ENCODE measurements at places on chromosomes 2 and 18.

- no peak for DNase-seq
Measured at GRCh38 chr18:22283116-22283395, 113.7 kb downstream of the GATA6 start.

GRCh38 chr2:169523681-169524080 lies 14.2 kb downstream of the KLHL41 start:
- DNase-seq, result no peak

DNA sequence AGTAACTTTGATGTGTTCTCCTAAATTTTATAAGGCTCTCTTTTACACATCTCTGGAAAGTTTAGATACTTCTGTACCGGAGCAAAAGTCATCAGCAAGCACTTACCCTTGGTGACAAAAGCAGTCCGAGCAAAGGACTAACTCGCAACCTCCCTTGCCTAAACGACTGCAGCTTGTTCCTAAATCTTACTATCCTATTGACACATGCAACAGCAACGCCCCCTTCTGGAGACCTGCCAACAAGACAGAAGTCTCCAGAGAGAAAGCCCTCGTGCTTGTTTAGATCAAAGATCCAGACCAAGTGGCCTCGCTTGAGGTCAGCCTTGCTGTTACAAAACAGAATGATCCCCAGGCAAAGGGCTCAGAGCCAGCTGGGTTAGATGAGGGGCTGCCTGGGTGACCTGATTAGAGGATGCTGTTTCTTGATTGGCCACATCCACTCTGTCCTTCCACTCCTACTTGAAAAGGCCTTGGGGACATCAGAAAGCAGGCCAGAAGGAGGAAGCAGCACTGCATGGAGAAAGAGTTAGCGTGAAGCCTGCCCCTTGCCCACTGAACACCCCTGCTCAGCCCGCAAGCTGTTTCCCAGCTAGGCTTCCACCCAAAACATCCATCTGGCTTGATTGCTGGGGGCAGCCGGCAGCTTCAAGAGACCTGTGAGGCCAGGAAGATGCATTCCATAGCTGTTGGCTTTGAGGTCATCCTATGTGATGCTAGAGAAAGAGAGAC lies 94.3 kb downstream of the HNRNPLL start:
- no peak for DNase-seq

DNA sequence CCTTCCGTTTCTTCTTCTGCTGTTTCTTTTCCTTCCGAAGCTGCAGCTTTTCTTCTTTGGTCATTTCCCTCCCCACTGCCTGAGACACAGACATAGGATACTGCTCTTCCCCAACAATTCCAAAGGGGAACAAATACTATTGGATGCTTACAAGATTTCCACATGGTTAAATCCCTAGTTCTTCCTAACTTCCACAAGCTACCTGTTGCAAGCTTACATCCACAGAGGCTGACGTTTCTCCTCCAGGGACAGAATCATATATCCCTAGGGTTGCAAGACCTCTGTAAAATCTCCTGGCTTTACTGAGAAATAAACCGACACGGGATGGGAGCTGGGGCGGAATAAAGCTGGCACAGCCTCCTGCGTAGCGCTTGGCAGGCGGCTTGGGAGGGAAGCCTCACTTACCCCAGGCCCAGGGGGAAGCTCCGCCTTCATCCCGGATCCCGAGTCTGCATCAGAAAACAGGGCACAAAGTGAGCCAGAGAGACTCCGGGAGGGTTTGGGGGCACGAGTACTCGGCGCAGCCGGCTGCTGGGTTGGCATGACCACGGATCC lies 590 bp downstream of the EIF2B4 start:
- DNase-seq, result no peak

DNA sequence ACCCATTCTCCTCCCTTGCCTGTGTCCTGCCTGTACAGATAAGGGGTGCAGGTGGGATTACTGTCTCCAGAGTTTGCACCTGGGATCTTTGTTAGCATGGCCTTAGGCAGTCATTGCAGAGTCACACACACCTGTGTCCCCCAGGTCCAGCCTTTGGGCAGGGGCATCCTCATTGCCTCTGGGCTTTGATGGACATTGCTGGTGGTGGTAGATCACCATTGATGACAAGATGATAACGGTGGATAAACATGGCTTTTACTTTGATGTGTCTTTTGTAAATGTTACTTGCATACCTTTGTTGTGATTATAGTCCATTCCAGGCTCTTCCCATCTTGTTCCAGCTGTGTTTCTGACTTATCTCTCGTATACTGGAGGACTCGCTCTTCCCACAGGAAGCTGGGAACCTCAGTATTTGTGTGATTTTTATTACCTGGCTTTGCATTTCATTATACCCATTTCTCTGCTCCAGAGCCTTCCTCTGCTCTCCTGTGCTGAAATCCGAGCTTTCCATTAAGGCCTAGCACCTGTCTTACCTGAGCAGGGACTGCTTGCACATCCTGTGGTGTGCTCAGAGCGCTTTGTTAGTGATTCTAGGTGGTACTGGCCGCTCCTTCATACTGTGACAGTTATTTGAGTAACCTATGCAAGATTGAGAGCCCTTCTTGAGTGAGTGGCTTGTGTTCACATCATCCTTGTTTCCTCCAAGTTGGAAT lies 79.2 kb downstream of the PTPRM start:
- DNase-seq, result no peak

DNA sequence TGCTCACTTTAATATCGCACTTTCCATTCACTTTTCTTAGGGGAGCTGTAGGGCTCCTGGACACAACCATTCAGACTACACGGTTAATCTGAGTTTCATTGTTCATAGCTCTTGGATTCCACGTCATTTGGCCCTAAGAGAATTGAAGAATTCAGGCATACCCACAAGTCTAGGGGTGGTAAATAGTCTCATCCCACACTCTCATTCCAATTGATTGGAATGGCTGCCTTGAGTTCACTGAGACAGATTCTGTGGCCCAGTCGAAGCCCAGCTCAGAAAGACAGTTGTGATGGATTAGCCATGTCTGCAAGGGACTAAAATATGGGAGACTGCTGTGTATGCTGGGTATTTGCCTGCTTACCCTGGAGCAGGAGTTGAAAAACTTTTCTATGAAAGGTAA lies 124.6 kb downstream of the TFCP2L1 start:
- DNase-seq, result no peak

- DNase-seq, result no peak
Measured at GRCh38 chr2:43764086-43764705, 9.6 kb upstream of the DYNC2LI1 start.

- DNase-seq, result no peak
Measured at GRCh38 chr2:3739313-3739712, 35.9 kb downstream of the DCDC2C start.

All from fibroblast of skin of left biceps (primary cell).